Stimulated activated CD8-positive, alpha-beta memory T cell treated with anti-CD3 and anti-CD28 coated beads, Interleukin-2, amount 100 ng/mL, for 1 hour (primary cell): ENCODE measurements at places on chromosomes 13 and 19.

DNA sequence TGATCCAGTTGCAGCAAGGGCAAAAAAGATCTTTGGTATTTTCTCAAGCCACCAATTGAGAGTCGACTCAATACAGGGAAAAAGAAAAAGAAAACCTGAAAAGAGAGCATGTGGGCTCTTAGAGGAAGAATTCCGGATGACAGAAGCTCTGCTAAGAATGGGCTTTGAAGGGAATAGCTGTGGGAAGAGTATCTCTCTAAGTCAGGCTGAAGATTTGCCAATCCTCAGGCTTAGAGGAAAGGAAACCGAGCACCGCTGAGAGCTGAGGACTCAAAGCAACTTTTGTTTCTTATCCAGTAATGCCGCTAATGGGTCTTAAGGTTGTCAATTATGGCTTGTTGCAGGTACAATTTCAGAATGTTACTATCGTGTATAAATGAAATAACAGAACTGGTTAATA is 166.4 kb downstream of the EFNB2 start:
- DNase-seq: no peak

DNA sequence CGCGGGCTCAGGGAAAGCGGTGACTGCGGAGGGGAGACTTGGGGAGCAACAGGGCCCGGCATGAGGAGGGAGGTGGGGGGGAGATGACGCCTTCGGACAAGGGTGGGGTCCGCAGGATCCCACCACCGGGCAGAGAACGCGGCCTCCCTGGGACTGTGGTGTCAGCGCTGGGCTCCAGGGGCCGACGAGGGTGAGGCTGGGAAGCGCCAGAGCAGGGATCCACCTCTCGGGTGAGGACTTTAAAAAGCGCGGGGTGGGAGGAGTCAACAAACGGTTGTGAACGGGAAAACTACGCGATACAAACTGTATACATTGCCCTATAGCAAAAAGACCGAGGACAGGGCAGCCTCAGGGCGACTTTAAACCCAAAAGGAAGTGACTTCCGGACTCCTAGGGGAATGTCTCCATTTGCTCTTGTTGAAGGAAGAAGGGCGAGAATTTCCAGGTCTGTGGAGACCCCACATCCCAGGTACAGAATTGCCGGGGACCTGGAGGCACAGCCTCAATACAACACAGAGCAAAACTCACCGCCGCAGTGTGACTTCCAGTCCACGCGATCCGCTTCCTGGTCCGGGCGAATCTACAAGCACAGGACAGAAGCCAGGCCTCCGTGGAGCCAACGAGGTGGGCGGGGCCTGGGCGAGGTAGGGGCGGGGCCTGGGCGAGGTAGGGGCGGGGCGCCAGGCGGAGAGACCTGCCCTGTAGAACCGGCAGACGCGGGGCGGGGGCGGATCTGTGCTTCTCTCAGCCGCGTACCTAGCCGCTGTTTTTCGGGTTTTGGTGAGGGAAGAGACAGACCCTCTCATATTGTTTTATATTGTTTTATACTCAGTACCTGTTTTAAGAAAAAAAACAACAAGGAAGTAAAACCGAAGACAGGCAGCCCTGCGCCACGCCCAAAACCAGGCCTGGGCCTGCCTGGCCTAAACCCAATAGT is at the start of gene ZNF888:
ZNF888 (minus strand) TSS at position 588 of the 937 bp plus-strand sequence. CDS start 5,555 bp downstream, outside the sequence.
- peak; percentile 74 for DNase-seq

- no peak for DNase-seq
Measured at GRCh38 chr13:64680739-64681138, 2549.4 kb downstream of the PCDH9 start.

GRCh38 chr19:5314012-5314906 is 26.4 kb downstream of the PTPRS start:
- no peak for DNase-seq

DNA sequence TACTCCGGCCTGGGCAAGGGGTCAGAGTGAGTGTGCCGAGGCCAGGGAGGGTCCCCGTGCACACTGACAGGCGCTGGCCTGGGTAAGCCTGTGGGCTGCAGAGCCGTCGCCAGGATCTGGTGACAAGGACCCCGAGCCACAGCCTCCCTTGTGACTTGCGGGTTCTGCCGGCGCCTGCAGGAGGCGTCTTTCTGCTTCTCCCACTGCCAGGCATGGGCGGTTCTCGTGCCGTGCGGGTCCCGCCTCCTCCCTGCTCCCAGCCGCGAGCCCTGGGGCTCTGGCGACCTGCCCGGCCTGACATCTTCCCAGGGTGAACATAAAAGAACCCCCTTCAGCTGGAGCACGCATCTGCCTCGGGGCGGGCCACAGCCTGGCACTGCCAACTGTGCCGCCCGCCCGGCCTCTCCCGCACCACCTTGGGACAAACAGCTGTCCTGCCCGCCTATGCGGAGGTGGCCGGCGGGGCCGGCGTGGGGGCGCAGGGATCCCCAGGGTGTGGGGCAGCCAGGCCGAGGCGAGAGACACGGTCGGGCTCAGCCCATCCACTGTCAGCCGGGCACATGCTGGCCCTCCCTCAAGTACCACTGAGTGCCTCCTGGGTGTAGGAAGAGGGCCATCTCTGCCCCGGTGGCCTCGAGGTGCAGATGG is 1.5 kb upstream of the HCN2 start:
- no peak for DNase-seq

DNA sequence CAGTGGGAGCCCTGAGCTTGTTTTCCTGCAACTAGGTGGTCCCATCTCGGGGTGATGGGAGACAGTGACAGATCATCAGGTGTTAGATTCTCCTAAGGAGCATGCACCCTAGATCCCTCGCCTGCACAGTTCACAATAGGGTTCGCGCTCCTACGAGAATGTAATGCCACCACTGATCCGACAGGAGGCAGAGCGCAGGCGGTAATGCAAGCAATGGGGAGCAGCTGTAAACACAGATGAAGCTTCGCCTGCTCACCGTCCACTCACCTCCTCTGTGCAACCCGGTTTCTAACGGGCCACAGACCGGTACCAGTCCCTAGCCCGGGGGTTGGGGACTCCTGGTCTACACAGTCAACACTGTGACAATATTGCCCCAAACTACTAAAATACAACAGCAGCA is 38.8 kb downstream of the CARD8 start:
- DNase-seq: no peak
